Bladder microvascular endothelial cell (primary cell): ENCODE measurements at places on chromosomes 6 and 20. TPM values are rescaled to one million over a fixed set of nuclear protein-coding genes. Genes with fewer than 3 reads are reported as not detected.

Gene ECT2L
- total RNA-seq, result not detected in 2 replicates

Gene DSP
- 3.9 and 59.2 TPM in 2 replicates for total RNA-seq

Gene SLC16A10
- not detected in 2 replicates for total RNA-seq

Gene ETV7
- total RNA-seq, result 0.16 and 0.31 TPM in 2 replicates

Gene SLC35D3
- not detected in 2 replicates for total RNA-seq

Gene SNAI1
- 0.65 and 1.4 TPM in 2 replicates for total RNA-seq

Gene CGA
- not detected in 2 replicates for total RNA-seq

Gene NPEPL1
- total RNA-seq, result 20.8 and 22.3 TPM in 2 replicates

Gene C4B
- total RNA-seq, result 0.97 and 2.5 TPM in 2 replicates

Gene KCNG1
- total RNA-seq, result 1.3 and 3.4 TPM in 2 replicates

Gene GPSM3
- total RNA-seq, result 3.2 and 4.2 TPM in 2 replicates

Gene STX7
- 13.9 and 46.1 TPM in 2 replicates for total RNA-seq

Gene PI3
- total RNA-seq, result not detected in 2 replicates

Gene COL19A1
- not detected in 2 replicates for total RNA-seq

Gene NR2E1
- total RNA-seq, result not detected in 2 replicates

Gene PNLDC1
- total RNA-seq, result 1.3 TPM in 1 of 2 replicates, not detected in the other
